ENCODE measurements at places on chromosomes 3 and 15.

DNA sequence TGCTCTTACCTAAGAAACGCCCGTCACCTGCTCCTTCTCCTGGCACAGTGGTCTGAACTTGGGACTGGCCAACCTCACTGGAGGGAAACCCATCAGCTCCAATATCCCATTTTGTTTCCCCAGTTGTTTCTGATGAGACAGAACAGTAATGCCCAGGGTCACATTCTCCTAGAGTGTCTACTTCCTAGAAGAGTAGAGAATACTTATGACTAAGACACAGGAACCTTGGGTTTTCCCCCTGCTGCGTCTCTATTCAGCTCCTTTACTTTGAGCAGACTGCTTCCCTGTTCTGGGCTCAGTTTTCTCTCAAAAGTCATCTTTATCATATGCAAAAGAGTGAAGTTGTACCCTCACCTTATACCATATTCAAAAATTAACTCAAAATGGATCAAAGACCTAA lies 79.4 kb downstream of the POLR2M start:
- no peak for DNase-seq

GRCh38 chr3:119279101-119279554 lies 15.1 kb upstream of the ARHGAP31 start:
- DNase-seq: no peak

- DNase-seq: no peak
These were observed 128.4 kb downstream of the ZBTB20 start for GRCh38 chr3:115018694-115019093.

GRCh38 chr3:156305672-156306071 lies 185.3 kb downstream of the KCNAB1 start:
- no peak for DNase-seq

GRCh38 chr3:173138026-173138425 lies 3.0 kb downstream of the SPATA16 start:
- no peak for DNase-seq

DNA sequence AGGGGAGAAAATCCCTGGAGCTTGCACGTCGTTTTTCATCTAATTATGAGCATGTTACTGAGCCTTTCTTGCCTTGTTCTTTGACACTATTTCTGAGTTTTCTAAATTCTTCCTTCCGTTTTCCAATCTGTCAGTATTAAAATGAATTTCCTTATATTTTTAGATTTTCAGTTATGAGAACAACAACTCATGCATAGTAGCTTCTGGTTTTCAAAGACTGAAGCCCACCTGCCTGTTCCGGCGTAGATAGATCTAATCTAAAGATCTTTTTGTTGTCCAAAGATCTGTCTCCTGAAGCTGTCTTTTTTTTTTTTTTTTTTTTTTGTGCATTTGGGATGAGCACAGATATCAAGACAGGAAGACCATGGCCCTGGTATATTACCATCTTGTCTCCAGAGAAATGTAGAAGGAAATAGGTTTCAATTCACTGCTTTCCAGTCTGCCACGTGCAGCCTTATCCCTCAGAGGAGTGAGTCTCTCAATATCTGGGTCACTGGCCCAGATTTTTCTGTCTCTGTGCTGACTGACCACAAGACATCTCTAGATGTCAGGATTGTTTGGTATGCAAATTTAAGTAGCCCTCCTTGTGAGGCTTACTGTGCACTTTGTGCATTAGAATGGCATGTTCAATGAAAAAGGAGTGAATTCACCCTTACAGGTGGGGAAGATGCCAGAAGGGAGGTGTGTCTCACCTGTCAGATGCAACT lies 222.3 kb upstream of the TMC3 start:
- no peak for DNase-seq

DNA sequence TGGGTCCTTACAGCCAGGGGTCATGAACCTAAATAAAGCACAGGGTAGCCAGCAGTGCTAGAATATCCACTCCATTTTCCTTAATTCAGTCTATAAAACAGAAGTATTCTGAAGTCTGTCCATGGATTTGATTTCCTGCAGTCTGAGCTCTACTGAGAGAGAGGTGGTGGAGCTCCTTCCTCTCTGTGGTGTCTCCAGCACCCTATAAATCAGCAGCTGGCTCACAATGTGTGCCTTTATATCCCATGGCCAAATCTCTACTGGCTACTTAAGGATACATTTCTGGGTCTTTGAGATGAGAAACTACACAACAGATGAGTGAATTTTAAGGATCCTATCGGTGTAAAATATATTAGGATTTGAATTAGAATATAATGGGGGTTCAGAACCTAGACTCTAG lies 339.9 kb upstream of the RBMS3 start:
- DNase-seq: no peak

DNA sequence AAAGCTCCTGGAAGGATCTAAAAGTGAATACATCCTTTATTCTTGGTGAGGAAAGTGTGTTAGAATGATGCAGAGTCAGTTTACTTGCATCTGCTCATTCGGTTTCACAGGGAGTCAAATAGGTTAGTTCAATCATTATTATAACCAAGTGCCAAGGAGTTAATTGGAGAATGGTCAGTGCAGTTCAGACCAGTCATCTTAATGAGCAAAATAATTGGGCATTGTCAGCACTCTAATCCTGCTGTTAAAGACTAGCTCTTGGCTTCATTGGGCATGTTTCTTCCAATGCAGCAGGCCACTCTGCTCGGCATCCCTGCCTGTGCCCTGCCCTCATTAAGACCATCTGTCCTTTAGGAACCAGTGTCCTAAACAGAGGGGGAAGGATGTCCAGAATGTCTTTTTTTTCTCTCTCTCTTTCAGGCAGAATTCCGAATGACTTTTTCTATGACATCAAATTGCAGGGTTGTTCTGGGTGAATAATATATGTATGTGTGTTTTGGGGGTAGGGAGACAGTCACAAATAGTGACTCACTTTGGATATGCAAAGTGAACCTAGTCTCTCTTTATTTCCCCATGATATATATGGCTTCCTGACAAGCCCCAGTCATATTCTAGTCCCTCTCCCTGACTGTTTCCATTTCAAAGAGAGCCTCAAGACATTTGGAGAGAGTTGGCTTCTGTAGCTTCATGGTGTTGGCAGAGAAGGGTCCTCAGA lies 205.4 kb upstream of the TRIM42 start:
- DNase-seq: no peak

DNA sequence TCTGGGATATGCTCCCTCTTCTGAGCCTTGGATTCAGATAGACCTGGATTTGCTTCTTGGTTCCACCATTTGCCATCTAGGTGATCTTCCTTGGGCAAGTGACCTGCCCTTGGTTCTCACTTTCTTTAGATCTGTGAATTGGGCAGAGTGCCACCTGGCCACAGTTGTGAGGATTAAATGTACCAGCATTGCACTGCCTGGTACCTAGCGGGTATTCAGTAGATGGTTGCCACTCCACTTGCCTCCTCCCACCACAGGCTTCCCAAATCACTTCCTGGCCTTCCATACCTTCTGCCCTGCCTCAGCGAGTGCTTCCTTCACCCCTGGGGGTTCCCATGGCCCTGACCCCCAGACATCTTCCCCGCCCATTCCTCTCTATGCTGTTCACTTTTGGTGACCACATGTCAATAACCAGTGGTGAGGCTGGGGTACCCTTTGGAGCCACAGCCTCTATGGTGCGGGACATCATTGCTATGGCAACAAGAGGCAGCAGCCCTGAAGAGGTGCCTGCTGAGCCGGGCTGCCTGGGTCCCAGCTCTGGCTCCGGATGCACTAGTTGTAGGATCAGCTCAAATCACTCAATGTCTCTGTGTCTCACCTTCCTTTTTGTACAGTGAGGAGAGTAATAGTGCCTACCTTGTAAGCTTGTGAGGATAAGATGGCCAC lies 40.5 kb downstream of the CMTM7 start:
- no peak for DNase-seq

DNA sequence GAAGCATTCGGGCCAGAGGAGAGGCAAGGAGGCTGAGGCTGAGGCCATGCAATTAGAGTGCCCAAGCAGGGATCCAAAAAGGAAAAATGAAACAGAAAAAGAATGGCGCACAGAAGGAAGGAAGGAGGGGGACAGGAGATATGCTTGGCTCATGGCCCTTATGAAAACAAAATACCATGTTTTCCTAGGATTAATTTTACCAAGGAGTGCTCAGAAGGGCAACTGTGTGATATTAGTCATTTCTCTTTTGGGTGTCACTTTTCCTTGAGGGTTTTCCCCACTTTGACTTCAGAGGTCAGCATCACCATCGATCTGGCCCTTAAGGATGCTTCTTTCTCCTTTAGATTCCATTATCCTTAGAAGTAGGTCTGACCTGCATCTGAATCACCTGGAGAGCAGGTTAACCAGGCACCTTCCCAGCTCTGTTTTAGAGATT lies 1.4 kb downstream of the PARP14 start:
- no peak for DNase-seq

Data from OCI-LY7 (cell line).